ENCODE measurements at places on chromosomes 7 and 10.

GRCh38 chr10:50211670-50212069 is 39.6 kb downstream of the ASAH2 start:
- no peak for DNase-seq

GRCh38 chr7:94584113-94584512 is 71.8 kb downstream of the SGCE start:
- DNase-seq, result no peak

DNA sequence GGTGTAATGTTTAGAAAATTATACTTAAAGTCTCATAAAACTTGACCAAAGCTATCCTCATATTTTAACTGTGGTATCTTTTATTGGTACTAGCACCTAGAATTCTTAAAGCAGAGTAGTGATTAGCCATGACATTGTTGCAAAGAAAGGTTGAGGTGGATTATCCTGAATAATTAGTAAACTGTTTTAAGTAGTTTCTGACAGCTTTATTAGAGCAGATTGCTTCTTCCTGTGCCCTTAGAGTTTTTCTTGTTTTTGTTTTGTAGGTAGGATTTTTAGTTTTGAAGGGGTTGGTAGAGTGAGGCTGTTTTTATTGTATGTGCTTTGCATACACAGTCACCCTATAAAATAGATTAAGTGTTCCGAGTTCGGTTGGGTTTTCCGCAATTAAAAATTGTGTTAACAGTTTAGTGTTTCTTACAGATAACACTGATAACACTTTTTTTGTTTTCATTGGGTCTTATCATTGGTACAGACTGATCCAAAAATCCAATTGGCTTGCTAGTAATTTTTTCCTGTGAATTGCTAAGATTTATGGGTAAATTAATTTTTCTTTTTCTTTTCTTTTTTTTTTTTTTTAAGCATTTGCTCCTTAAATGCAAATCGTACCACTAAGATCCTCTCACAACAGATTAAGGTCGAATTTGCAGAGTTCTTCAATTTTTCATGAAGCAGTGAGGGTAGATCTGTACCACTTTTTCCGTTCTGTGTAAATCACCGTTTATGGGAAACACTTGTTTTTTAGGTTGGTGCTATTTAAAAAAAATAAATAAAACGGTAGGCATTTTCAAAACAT is 2.1 kb upstream of the PBLD start:
- DNase-seq, result no peak

DNA sequence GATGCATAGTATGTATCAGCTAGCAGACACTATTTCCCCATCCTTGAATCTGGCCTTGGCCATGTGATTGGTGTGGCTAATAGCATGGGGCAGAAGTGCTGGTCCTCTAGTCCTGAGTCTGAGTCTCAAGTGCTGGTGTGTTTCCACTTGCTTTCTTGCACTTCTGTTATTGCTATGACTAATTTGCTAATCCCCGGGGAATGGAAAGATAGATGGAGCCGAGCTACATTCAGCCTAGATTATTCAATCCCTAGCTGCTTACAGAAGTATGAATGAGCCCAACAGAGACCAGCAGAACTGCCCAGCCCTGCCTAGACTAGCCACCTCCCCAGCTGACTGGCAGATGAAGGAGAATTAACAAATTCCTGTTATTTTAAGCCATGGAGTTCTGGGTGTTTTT is 53.2 kb upstream of the SYPL1 start:
- no peak for DNase-seq

DNA sequence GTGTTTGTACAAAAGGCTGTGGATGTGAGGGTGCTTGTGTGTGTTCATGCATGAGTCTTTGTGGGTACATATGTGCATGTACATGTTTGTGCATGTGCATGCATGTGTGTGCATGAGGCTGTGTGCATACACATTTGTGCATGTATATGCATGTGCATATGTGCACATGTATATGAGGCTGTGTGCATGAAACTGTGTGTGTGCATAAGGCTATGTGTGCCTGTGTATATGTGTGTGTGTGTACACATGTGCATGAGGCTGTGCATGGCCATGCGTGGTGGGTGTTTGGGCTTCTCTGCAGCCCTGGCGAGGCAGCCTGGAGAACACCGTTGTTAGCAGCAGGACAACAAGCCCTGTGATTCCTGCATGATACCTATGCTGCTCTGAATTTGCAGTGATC is 207.7 kb upstream of the ADCY1 start:
- no peak for DNase-seq

GRCh38 chr7:66344166-66344565 is 139.0 kb downstream of the TPST1 start:
- no peak for DNase-seq

DNA sequence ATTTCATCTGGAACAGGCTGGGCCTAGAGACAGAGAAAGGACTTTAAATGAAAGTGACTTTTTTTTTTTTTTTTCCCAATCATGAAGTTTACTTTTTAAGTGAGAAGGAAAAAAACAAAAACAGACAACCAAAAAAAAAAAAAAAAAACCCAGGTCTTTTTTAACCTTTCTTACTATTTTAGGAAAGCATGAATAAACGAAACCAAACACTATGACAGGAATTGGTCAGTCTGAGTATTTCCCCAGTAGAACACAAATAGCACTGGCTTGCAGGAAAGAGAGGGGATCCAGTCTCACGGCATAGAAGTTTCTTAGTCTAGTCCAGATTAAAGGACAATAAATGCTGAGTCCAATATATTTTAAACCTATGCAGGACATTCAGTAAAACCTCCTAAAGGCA is 180.5 kb upstream of the CCDC6 start:
- DNase-seq, result no peak

GRCh38 chr10:103554488-103555324 is 61.2 kb downstream of the NEURL1 start:
- DNase-seq, result peak; percentile 2

GRCh38 chr7:95441042-95441823 is 6.4 kb upstream of the PON2 start:
- no peak for DNase-seq

DNA sequence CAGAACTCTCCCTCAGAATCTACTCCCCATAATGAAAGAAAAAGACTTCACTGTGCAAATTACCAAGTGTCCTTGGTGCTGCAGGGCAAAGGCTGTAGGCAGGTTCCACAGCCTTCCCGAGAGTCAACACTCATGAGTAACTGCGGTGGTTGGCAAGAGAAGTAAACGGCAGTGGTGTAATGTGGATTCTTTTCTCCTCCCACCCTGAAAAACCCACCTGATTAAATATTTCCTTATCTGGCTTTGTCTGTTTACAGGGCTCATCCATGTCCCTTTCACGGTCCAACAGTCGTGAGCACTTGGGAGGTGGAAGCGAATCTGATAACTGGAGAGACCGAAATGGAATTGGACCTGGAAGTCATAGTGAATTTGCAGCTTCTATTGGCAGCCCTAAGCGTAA is 300.9 kb downstream of the BICC1 start:
- DNase-seq, result no peak

- DNase-seq, result no peak
Measured at GRCh38 chr7:143265017-143265693, 1.9 kb downstream of the GSTK1 start.

All from CD4-positive, alpha-beta T cell treated with Interleukin-4 for 1 hour (primary cell).